ENCODE measurements at places on chromosomes 3 and 15.

DNA sequence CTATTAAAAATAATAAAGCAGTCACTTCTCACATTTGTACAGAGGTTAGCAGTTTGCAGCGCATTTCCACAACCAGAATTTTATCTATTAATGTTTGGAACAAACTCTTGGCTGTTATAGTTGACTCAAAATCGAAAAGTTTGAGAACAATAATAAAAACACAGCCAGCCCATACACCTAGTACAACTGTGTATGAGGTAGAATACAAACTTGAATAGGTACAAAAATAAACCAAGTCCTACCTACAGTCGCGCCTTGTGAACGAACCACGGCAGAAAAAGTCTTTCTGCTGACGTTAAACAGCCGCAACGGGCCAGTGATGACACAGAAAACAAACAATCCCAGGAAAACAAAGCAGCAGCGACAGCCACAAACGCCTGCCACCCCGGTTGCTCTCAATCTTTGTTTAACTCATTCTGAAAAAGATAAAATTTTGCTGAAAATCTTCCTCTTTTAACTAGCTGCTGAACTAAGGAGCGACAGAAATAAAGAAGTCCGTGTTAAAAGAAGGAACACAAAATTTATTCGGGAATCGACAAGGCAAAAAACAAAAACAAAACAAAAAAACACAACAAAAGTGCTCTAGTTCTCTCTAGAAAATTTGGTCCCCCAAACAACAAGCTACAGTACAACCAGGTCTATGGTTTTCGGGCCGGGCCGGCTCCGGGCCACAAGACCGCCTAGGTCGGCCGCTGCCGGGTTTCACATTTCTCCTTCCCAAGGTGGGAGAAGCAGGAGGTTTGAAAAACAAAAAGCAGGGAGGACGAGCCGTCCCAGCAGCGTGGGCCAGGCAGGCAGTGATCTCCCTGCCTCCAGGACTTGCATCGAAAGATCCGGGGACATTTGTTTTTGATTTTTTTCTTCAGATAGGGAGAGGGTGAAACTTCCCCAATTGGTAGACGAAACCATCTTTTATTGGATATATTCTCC lies 2.9 kb downstream of the FOXL2 start:
- DNase-seq: no peak

DNA sequence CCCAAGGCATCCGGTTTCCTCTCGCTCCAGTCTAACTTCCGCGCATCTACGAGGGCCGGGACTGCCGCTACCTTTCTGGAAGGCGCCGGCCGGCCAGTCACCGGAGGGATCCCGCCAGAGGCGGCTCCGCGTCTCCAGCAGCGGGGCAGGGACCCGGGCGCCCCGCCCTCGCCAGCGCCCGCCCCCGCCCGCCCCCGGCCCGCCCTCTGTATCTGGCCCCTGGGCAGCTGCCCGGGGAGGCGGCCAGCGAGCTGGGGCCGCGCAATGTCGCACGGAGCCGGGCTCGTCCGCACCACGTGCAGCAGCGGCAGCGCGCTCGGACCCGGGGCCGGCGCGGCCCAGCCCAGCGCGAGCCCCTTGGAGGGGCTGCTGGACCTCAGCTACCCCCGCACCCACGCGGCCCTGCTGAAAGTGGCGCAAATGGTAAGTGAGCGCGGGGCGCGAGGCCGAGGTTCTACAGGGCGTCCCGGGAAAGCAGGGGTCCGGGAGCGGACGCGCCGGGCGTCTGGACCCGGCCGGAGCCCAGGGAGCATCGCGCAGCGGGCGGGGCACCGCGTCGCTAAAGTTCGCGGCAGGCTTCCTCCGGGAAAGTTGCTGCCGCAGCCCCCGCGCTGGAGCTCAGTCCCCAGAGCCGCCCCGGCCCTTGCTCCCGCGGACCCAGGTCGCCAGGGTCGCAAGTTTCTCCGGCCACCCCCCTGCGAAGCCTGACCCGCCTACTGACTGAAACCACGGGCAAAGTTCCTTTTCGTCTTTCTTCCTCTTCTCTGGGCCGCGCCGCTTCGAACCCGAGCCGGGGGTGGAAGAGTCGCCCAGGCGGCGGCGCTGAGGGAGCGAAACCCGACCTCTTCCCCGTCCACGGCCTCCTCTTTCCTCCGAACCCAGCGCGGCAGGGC lies at the start of gene CMTM7:
Gene CMTM7, plus strand, starts transcription at position 211 of the 893 bp plus-strand sequence. Its CDS starts 54 bp downstream, at position 265.
- peak; percentile 48 for DNase-seq

- DNase-seq: no peak
Observed at GRCh38 chr3:150273396-150273795, 134.7 kb upstream of the TSC22D2 start.

- no peak for DNase-seq
Observed at GRCh38 chr3:174347474-174348138, 511.5 kb upstream of the NAALADL2 start.
